ENCODE measurements at places on chromosomes 13 and 19. TPM values are rescaled to one million over a fixed set of nuclear protein-coding genes. Genes with fewer than 3 reads are reported as not detected.
A peak's percentile ranks its signal among the peaks of the same experiment; 100 is the strongest.

- no peak for DNase-seq
Observed at GRCh38 chr19:19213426-19214158, 1.8 kb downstream of the NCAN start.

DNA sequence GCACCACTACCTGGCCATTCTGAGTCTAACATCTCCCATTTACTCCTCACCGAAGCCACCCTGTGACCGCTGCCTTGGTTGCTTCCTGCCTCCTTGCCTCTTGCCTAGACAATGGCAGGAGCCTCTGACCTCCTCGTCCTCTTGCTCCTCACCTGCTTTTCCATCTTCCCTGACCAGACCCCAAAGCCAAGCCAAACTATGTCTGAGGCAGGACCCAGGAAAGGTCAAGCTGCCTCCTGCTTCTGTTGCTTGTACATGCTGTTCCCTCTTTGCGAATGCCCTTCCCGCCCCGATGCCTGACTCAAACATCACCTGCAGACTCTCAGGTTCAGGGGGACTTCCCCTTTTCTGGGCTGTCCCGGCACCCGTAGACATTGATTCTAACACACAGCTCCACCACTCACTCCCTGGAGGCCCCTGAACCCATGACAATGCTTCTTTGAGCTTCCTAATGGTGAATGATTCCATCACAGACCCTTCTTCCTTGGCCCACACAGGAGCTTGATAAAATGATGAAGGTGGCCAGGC is 60.8 kb downstream of the F2RL3 start:
- no peak for DNase-seq

- DNase-seq = peak; percentile 73
Observed at GRCh38 chr13:97257800-97258799, 36.0 kb downstream of the MBNL2 start.

DNA sequence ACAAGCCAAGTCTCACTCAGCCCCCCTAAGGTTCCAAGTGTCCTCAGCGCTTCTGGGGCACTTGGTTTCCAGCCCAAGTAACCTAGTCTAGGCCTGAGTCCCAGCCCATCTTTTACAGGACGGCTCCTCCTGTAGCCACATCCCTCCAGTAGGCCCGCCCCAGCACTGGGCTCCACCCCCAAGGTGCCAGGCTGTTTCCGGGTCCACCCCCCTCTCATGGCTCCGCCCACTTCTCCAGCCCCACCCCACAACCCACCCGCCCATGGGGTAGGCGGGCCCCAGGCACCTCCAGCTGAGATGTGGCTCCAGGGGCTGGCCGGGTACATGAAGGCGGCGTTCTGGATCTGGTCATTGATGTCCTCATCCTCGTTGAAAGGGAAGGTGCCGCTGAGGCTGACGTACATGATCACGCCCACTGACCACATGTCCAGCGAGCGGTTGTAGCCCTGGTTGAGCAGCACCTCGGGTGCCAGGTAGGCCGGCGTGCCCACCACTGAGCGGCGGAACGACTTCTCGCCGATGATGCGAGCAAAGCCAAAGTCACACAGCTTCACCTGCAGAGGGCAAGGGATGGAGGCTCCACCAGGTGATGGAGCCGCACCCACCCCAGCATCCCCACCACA is 17.2 kb upstream of the DACT3 start:
- no peak for DNase-seq

DNA sequence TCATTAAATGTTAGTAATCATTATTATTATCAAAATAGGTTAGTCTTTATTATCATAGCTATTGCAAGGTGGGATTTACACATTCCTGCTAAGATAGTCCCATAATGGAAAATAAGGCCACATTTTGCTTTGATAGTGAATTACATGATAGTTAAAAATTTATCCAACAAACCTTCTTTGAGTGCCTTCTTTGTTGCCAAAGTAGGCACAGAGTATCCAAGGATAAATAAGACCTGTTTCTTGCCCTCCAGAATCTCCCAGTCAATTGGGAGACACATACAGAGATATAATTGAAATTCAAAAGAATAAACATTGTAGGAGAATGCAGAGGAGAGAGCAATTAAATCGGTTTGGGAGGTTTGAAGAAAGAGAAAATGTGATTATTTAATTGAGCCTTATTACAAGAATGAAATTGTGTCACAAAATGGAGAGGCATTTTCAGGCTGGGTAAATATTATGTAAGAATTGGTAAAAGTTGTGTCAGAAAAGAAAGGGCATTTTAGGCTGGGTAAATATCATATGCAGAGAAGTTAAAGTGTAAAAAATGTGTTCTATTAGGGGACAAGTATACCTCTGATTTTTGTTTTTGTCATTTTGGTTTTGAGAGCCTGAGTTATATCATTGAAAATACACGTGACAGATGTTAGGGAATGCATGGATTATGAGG is 189.3 kb downstream of the POU4F1 start:
- DNase-seq = no peak

The ZNF177 gene
- 6.8 TPM for polyA plus RNA-seq

GRCh38 chr13:97369261-97369893 is 64.6 kb upstream of the RAP2A start:
- no peak for DNase-seq

GRCh38 chr13:97460004-97460775 is 26.2 kb downstream of the RAP2A start:
- DNase-seq = no peak

GRCh38 chr19:9793071-9793591 is 24.6 kb upstream of the ZNF846 start:
- peak; percentile 63 for DNase-seq

DNA sequence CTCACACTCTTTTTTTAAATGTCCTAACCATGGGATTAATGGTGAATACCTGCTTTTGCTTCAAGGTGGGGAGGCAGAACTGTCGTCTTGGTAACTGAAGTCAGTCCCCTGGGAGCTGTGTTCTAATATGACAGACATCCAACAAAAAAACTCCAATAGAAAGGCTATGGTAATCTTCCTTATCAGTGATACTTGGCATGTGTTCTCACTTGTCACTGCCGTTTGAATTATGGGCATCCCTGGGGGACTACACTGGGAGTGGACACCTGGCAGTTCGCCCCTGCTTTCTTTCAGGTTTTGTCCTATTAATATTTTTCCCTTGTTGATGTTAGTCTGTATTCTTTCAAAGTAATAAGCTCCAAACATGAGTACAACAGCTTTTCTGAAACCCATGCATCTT is 252.6 kb downstream of the SLITRK5 start:
- DNase-seq = no peak

DNA sequence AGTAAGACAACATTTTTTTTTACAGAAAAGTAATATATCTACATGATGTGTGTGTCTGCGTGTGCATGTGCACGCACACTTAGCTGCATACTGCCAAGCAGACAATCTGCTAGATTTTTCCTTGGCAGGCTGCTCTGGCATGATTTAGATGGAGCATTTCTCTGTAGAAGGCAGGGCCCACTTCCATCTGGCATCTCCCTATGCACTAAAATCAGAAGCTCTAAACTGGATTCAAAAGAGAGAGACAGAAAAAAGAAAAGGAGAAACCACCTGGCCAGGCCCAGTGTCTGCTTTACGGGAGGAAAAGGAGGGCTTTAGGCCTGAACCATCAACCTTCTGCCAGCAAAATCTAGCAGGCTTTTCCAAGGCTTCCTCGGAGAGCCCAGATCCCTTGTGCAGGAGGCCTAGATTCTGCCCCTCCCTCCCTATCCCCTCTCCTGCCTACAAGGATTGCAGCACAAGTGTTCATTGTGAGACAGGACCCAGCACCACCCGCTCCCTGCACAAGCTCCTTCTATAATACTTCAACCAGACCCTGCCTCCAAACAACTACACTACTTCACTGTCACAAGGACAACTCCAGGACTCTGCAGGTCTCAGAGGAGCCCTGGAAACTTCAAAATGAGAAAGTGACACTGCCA is 99.3 kb downstream of the DOCK9 start:
- DNase-seq = no peak

All from heart right ventricle (tissue), 16 donors.